NCI-H460 (cell line): ENCODE measurements at places on chromosomes 16 and 17. TPM values are rescaled to one million over a fixed set of nuclear protein-coding genes. Genes with fewer than 3 reads are reported as not detected.

Gene TBC1D3C
- not detected in 2 replicates for total RNA-seq

Gene SEC14L5
- total RNA-seq = 0.02 and 0.12 TPM in 2 replicates

DNA sequence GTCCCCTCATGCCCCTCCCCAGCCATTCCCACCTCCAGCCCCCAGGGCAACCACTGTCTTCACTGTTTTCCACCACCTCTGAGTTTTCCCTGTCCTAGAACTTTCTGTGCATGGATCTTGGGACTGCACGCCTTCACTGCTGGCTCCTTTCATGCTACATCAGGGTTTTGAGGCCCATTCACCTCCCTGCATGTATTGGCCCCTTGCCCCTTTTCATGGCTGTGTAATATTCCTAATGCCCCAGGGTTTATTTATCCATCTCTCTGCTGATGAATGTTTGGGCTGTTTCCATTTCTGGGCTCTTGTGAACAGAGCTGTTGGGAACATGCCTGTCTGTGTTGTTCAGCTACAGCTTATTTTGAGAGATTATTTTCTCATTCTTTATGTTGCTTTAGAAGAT, 205.0 kb downstream of the RBFOX3 start:
- DNase-seq = no peak

Gene RRAD
- total RNA-seq = 0.57 and 0.66 TPM in 2 replicates

Gene GAS2L2
- not detected in 2 replicates for total RNA-seq

Gene DRG2
- total RNA-seq = 41.6 and 42.5 TPM in 2 replicates

Gene PHOSPHO1
- not detected in 2 replicates for total RNA-seq

Gene MFAP4
- total RNA-seq = not detected in 2 replicates

Gene MYH13
- total RNA-seq = not detected in 2 replicates

- no peak for DNase-seq
Observed at GRCh38 chr17:50147841-50148225, 2.6 kb downstream of the PPP1R9B start.

DNA sequence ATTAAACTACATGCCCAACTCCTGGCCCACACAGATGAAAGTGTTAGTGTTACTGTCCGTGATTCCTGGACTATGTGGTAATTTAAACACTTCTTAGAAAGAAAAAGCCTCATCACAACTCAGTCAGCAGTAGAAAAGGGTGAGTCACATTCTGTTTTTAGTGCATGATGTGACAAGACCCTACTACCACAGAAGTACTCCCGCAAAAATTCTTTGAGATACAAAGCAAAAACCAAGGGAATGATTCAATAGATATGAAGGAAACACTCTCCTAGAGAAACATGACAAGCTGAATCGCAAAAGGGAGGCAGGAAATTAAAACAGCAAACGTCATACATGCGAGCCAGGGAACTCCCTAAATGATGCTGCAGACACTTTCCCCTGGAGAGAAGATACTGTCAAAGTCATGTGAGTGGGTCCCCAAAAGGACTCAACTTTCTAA, 14.4 kb downstream of the SNN start:
- no peak for DNase-seq

GRCh38 chr16:31664683-31665482, 137.2 kb downstream of the AHSP start:
- DNase-seq = no peak

DNA sequence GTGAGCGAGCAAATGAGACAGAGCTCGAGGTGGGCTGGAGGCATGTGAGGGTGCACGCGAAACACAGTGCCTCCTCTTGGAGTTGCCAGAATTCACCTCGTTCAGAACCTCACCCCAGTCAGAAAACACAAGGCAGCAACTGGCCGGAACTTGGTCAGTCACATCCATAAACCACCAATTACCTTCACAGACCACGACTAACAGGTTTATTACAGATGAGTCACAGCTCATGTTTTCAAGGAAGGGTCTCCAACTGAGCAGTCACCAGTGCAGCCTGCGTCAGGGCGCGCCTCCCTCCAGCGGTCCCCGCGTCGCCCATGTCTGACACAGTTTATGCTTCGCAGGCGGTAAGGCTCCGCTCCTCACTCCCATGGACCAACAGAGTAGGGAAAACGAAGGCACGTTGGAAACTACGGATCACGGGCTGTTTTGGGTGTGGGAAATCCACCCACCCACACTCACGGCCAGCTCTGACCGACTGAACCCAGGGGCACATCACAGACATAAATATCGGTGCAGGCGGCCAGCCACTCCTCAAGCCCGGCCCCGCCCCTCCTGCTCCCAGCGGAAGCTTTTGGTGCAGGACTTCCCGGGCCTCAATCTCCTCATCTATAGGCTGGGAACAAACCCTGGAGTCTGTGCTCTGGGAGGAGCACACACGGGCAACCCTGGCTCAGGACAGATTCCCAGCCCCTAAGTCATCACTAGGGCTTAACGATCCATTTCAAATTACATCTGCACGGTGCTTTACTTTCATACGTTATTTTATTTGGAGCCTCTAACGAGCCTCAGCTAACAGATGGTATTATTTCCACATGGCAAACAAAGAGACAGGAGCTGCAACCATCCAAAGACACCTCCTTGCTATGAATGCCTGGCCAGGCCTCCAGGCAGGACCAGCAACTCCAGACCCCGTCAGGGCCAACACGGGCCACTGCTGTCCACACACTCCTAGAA, 126.3 kb downstream of the ZNF778 start:
- DNase-seq = no peak

Gene MYL11
- total RNA-seq = not detected in 2 replicates

DNA sequence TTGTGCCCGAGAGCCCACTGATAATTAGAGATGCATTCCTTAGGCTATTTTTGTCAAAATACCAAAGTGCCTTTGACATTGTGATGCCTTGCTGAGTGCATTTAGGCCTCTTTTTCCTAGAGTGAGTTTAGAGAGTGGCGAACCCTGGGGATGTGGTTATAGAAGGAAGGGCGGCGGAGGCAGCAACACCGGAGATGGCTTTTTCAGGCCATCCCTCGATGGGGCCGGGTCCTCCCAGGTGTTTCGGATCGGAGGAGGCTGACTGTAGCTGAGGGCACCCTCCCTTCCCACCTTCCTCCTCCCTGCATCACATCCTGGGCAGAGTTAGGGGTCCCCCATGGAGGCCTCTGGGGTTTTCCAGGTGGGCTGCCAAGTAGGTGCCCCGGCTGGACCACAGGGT, 6.6 kb upstream of the SNAI3 start:
- DNase-seq = no peak

Gene ACSM3
- 1.6 and 2.1 TPM in 2 replicates for total RNA-seq

GRCh38 chr17:19728084-19728495, 11.7 kb upstream of the SLC47A2 start:
- DNase-seq = no peak

- DNase-seq = no peak
Observed at GRCh38 chr16:89923640-89924296, 626 bp downstream of the TUBB3 start.

Gene MMP28
- 0.12 TPM in 1 of 2 replicates, not detected in the other for total RNA-seq

Gene MGAT5B
- total RNA-seq = 0.72 and 1.2 TPM in 2 replicates

DNA sequence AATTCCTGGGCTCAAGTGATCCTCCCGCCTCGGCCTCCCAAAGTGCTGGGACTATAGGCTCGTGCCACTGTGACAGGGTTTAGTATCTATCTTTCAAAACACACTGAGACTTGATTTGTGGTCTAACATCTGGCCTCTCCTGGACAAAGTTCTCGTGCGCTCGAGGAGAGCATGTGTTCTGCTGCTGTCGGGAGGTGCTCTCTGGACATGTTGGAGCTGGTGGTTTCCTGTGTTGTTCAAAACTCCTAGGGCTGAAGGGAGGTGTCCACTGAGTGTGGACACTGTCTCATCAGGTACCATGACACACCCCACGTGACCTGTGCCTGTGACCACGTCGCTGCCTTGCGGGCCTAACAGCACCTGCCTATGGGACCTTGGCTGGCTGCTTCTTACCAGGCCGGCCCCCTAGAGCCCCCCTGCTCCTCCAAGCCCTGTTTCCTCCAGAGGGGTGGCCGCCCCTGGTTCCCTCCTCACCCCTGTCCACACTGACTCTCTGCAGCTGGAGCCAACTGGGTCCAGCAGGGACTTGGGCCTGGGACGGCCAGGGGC, 5.6 kb downstream of the RFNG start:
- DNase-seq = no peak

DNA sequence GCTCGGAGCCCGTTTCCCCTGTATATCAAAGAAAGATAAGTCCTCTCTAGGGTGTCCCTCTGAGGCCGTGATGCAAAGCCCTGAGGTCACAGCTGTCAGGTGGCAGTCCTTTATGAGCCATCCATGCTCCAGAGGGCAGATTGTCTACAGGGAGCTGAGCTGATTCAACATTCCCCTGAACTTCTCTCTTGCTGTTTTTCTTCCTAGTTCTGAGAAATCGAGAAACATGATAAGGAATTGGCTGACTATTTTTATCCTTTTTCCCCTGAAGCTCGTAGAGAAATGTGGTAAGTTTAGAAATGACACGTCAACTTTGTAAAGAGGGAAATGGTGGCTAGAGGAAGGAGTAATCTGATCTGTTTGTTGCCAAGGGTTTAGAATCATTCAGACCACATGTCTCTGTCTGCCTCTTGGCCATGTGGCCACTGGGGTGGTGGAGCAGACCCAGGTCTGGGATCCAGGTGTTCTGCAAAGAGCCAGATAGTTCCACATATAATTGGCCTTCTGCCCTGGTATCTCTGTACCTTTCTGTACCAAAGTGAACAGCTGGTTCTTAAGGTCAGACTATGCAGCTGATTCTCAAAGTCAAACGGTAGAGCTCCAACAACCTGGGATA, 3.5 kb downstream of the CTNS start:
- no peak for DNase-seq

DNA sequence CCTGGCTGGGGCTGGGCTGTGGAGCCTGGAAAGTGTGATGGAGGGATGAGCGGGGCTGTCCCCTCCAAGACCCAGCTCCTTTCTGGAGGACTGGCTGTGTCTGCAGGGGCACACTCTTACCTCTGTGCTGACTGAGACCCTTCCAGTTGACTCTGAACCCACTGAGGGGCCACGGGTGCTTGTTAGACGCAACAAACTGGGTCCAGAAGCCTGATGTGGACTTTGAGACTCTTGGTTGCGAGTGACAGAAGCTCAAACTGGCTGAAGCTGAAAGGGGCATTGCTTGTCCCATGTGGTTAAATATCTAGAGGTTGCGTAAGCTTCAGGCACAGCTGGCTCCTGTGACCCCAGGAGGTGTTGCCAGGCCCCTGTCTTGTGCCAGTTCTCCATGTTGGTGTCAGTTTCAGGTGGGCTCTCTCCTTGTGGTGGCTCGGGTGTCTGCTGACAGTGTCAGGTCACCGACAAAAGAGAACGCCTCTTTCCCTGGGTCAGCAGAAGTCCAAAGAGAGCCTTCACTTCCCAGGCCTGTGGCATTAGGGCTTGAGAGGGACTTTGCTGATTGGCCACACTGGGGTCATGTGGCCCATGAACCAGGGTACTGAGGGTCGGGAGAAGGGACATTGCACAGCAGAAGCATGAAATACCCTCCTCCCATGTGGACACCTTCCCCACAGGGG, 16.7 kb downstream of the ADCY7 start:
- no peak for DNase-seq

Gene RBFOX1
- not detected in 2 replicates for total RNA-seq

DNA sequence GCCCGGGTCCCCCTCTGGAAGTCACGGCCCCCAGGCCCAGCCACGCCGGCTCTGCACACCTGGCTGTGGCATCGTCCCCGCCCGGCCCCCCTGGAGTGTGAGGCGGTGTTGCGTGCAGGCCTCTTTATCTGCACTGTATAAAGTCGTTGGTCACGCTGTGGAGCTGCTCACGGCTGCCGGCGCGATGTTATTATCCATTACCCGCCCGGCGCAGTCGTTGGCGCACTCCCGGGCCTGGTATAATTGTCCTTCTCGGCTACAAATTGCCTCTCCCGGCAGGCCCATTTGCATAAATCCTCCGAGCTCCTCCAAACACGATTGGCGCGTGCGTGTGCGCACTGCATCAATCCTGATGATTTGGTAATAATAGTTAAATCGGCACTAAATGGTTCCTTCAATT, 57.8 kb downstream of the BAHCC1 start:
- DNase-seq = no peak

- no peak for DNase-seq
Observed at GRCh38 chr17:65109990-65110680, 27.0 kb upstream of the RGS9 start.
